ENCODE measurements at places on chromosomes 12 and 14.

GRCh38 chr14:67663633-67664032 is 10.8 kb downstream of the VTI1B start:
- no peak for DNase-seq

- DNase-seq = no peak
Observed at GRCh38 chr12:124774054-124774461, 89.6 kb downstream of the SCARB1 start.

DNA sequence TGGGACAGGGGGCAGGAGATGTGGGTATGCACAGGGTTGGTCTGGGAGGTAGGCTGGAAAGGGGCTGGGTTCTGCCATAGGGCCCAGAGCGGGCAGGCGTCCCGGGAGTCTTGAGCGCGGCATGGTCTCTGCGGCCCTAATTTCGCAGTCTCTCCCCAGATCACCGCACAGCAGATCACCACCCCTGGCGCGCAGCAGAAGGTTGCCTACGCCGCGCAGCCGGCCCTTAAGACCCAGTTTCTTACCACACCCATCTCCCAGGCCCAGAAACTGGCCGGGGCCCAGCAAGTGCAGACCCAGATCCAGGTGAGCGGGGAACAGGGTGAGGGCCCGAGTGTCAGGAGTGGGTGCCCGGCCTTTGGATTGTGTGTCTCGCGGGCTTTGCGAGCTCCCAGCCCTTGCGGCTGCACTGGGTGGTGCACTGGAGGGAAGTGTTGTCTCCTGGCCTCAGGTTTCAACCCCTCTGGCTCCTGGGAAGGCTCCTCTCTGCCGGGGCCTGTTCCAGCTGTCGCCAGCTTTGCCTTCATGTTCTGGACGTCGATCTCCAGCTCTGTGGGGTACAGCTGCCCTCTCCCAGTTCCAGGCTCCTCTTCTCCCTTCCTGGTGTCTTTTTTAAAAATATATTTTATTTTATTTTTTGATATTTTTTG is 74.7 kb downstream of the DDX51 start:
- no peak for DNase-seq

DNA sequence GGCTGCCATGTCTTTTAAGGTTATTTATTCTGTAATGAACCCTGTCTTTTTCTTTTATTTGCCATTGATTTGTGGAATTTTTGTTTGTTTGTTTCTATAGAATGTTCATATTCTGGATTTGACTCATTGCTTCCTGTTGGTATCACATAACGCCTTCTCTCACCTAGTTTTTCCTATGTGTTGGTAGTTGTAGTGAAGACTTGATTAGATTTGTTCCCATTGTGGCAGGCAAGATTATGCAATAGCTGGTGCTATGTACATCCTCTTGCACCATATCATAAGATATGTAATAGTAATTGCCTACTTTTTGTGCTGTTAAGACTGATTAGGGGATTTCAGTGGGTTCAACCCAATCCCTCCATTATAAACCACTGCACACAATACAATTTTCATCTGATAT is 3.9 kb upstream of the KRT6B start:
- DNase-seq = no peak

DNA sequence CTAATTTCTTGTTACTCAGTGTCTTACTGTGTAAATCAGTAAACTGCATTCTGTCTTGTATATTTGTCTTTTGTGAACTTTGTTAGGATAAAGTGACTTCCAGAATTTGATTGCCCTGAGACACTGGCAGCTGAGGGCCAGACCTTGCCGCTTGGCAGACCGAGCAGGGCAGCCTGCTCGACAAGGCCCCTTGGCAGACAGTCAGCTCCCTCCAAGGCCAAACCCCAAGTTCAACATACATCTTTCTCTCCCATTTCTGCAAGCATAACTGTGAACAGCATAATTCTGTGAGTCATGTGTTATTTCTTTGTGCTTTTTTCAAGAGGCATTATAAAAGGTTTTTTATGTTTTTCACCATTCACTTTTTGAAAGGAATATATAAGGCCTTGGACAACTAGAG is 39.2 kb upstream of the BMAL2 start:
- DNase-seq = no peak

GRCh38 chr14:97777622-97778355 is 980.6 kb downstream of the VRK1 start:
- no peak for DNase-seq

GRCh38 chr12:23281295-23281694 is 656.3 kb downstream of the ETNK1 start:
- no peak for DNase-seq

GRCh38 chr12:121712190-121712460 is 427 bp upstream of the TMEM120B start:
- no peak for DNase-seq

DNA sequence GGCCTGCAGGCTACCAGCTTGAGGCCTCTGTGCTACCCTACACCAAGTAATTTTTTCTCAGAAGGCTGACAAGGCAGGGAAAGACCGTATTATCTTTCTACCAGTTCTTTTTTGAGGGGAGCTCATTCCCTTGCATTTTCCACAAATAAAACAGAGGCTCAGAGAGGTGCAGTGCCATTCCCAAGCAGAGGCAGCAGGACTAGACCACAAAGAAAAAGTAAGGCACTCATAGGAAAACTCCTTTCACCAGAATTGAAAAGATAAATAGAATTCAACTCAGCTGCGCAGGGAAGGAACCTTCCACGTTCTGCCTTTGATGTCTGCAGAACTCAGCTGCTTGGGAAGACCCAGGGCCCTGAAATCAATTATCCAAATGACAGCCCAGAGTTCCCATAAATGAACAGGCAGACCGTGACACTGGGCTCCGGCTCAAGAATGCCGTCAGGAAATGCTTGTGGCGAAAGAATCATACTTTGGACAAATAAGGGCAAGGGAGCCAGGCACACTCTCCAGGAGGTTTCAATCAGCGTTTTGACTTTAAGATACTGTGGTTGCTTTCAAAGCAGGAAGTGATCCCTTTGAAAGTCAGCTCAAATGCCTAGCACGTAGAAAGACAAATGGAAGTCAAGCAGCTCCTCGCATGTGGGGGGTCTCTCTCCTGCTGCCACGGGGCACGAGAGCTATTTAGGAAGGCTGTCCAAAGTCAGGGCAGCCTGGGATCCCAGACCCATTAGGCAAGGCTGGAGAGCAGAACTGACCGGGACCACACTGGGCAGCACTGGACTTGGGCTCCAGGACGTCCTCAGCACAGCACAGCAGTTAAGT is 14.0 kb downstream of the KCTD10 start:
- DNase-seq = no peak

- DNase-seq = no peak
Observed at GRCh38 chr12:132174015-132174838, 30.0 kb downstream of the NOC4L start.

GRCh38 chr12:85616201-85616600 is 220.0 kb downstream of the RASSF9 start:
- no peak for DNase-seq

DNA sequence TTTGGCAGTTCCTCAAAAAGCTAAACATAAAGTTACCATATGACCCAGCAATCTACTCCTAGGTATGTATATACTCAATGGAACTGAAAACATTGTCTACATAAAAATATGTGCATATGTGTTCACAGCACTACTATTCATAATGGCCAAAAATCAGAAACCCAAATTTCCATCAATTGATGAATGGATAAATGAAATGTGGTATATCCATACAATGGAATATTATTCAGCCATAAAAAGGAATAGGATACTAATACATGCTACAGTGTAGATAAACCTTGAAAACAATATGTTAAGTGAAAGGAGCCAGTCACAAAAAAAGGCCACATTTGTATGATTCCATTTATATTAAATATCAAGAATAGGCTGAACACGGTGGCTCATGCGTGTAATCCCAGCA is 3.4 kb downstream of the ACYP1 start:
- DNase-seq = no peak

DNA sequence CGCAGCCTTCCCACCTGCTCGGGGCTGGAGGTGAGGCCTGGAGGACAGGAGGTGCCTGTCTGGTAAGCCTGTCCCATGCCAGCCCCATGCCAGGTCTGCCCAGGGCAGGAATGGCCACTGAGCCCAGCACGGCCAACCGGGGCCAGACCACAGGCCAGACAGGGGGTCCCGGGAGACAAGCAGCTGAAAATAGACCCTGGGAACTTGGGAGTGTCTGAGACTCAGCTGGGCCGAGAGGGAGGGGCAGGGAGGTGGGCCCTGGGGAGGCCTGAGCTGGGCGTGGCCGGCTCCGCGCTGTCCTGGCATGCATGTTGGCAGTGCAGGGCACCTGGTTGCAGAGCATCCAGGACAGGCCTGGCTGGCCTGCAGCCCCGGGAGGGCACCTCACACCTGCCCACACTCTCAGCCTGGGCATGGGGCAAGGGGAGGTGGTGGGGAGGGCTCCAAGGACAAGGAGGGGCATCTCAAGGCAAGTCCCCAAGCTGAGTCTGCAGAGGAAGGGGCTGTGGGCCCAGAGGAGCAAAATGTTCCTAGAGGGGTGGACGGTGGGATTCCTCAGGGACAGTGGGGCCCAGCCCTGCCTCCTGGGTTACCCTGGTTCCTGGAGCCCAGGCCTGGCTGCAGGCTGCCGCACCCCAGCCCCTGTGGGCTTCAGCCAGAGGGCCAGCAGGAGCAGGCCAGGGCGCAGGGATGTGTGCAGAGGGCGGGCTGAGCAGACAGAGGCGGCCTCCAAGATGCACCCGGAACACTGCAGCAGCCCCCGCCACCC is 3.2 kb upstream of the CRIP1 start:
- no peak for DNase-seq

DNA sequence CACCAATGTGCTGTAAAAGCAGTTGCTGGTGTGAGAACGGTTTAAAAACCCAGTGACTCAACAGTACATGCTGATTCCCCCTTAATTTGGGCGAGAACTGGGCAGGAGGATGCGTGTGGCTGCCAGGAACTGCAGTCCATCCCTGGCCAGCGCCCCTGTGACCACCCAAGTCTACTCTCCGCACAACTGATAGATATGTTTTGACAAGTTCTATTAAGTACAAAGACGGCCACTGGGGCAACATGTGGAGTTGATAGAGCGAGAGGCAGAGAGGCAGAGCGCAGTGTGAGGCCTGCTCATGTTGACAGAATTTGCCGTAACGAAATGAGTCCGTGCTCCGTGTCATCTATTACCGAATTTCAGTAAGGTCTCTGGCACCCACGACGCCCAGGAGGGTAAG is 855.0 kb downstream of the BCL11B start:
- no peak for DNase-seq

- no peak for DNase-seq
Observed at GRCh38 chr14:68592948-68593556, 199.8 kb downstream of the ZFP36L1 start.

DNA sequence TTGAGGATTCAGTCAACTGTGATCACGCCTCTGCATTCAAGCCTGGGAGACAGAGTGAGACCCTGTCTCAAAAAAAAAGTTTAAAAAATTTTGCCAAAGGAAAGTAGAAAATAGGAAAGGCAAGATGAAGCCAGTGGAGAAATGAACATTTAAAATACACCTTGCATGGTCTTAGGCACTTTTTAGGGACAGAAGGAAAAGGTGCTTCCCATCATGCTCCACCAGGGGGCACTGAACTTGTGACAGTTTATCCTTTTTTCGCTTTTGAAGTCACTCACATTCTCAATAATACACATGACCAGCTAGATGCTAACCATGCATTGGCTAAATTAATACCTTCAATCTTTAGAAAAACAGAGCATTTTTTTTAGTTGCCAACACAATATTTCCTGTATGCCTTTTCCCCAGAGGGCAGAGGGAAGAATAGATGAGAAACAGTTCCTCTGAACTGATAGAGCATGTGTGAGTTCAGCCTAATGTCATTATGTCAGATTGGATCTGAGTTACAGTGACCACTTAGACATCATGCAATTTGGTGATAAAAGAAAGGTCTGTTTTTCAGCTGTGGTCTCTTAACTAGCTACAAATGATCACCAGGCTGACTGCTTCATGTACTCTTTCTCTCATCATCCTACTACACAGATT is 221.8 kb upstream of the SSTR1 start:
- DNase-seq = peak; percentile 9

GRCh38 chr12:111066744-111067437 is 146.5 kb upstream of the MYL2 start:
- no peak for DNase-seq

GRCh38 chr14:74400031-74400685 is 25.9 kb downstream of the SYNDIG1L start:
- no peak for DNase-seq

- peak; percentile 88 for DNase-seq
Observed at GRCh38 chr14:72893636-72894322, at the start of gene DPF3. Gene DPF3 (minus strand): TSS chr14:72894101. CDS start chr14:72894088, 13 bp downstream.

- DNase-seq = no peak
Observed at GRCh38 chr14:35878272-35879150, 52.4 kb downstream of the BRMS1L start.

GRCh38 chr14:54599966-54600716 is 33.2 kb downstream of the SAMD4A start:
- no peak for DNase-seq

GRCh38 chr12:93804392-93805179 is 127.4 kb downstream of the CRADD start:
- DNase-seq = no peak

DNA sequence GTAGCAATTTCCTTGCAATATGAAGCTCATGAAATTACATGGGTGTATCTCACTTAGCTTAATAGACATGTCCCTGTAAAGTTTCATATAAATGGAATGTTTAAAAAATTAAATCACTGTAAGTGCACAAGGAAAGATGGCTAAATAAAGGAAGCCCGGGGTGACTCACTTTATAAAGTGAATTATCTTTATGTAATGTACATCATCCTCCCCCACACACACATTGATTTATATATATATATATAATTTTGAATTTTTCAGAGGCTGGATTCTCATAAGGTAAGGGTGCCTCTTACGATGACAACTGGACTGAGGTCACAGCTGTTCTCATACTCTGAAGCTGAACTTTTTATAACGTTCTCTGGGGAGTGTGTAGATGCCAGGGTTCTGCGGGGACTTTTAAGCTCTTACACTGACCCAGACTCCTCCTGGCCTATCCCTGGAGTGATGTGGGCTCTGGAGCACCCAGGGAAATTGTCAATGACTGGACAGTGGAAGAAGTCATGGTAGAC is 108.7 kb upstream of the HIF1A start:
- no peak for DNase-seq

GRCh38 chr12:72406111-72406510 is 133.9 kb downstream of the TRHDE start:
- DNase-seq = no peak

- DNase-seq = peak; percentile 23
Observed at GRCh38 chr12:93502802-93503623, 35.7 kb downstream of the MRPL42 start.

Data from activated naive CD8-positive, alpha-beta T cell treated with anti-CD3 and anti-CD28 coated beads, Interleukin-2, amount 50 U/mL, for 16 hours (primary cell).